ENCODE measurements at places on chromosomes 3 and 15. TPM values are rescaled to one million over a fixed set of nuclear protein-coding genes. Genes with fewer than 3 reads are reported as not detected.

TNFAIP8L3 gene
- 0.64 TPM for total RNA-seq

AP3B2 gene
- 0.64 TPM for total RNA-seq

CCRL2 gene
- total RNA-seq: 0.64 TPM

GCNT3 gene
- under 0.01 TPM for total RNA-seq

OCA2 gene
- total RNA-seq: under 0.01 TPM

All from fibroblast of villous mesenchyme (primary cell).